ENCODE measurements at places on chromosomes 7 and 10.

DNA sequence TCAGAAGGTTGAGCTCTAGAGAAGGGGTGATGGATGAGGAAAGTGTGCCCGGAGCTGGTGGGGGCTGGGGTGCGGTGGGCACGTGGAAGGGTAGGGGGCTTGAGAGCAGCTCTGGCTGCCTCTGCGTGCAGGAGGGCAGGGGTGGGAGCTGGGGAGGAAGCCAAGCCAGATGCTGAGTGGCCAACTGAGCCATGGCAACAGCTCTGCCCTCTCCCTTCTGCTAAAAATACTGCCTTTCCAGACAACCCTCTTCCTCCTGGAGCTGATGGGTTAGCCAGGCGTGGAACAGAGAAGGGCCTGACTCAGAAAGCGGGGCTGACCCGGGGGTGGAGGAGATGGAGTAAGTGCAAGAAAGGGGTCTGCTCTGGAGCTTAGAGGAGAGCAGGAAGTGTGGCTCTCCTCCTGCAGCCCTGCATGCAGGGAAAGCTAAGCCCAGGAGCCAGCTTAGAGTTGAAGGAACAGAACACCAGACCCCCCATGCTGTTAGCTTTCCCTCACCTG lies 114.6 kb upstream of the AGK start:
- H3K27ac ChIP-seq: no peak overlapping the region
- no peak overlapping the region for H3K4me3 ChIP-seq
- no peak for DNase-seq
- no peaks in the 10 kb centered on the region for H3K27me3 ChIP-seq

DNA sequence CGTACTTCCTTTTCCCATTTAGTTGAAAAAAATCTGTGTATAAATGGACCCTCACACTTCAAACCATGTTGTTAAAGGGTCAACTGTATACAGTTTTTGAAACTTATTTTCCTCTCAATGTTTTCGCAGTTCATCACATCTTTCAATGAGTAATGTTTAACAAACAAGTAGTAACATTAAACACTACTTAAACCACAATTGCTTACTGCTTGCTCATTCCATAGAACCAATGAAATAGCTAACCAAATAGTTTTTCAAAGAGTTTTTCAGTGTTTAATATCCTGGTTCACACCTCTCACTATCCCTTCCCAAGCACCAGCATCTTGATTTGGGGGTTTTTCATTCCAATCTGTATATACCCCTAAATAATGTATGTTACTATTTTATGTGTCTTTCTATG lies 9.1 kb downstream of the SEM1 start:
- H3K27ac ChIP-seq: no peak overlapping the region
- no peak overlapping the region for H3K4me3 ChIP-seq

DNA sequence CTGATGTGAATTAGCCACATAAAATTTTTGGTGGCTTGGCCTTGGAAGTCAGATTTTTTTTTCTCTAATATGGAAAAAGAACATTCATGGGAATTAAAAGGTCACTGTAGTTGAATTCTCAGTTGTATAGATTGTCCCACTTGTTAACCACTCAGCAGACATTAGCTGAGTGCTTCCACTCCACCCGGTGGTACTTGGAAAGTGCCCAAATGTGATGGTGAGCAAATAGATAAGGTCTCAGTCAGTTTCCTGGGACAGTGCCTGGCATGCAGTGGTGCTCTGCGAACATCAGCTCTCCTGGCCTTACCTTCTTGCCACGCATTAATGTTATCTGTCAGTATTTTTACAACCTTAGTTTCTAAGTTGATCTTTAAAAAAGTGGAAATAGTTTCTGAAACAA lies 1.4 kb downstream of the ATP5F1C start:
- peaks cover 18% of the 10 kb centered on the region for H3K4me1 ChIP-seq
- no peaks in the 10 kb centered on the region for H3K27me3 ChIP-seq
- peak overlapping the region; percentile 75 for H3K27ac ChIP-seq
- H3K36me3 ChIP-seq: peaks cover 6% of the 10 kb centered on the region
- no peak for DNase-seq

GRCh38 chr7:147519062-147519461 lies 1071.5 kb upstream of the C7orf33 start:
- H3K27me3 ChIP-seq: no peaks in the 10 kb centered on the region

- no peaks in the 10 kb centered on the region for H3K4me1 ChIP-seq
- H3K36me3 ChIP-seq: no peaks in the 10 kb centered on the region
- no peak overlapping the region for H3K27ac ChIP-seq
- no peak overlapping the region for H3K4me3 ChIP-seq
- peaks cover 4% of the 10 kb centered on the region for H3K27me3 ChIP-seq
Measured at GRCh38 chr7:22732556-22733126, 5.6 kb downstream of the IL6 start.

DNA sequence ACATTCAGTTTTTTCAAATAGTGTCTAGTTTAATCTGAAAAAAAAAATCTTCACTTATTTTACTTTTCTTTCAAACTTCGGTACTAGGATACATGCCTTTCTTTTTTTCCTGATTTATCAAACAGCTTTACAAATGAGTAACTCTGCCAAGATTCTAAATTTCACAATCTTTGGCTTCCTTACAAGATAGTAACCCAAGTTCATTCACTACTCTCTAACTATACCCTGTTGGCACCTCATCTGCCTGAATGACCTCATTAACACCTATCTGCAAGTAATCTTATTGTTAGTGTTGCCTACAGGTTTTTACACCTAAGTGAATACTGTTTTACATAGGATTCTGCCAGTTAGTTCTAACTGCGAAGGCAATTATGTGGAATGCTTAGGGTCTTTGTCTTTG lies 159.8 kb downstream of the FOXP2 start:
- no peak overlapping the region for H3K4me3 ChIP-seq
- H3K27ac ChIP-seq: no peak overlapping the region
- no peaks in the 10 kb centered on the region for H3K36me3 ChIP-seq
- no peak for DNase-seq

DNA sequence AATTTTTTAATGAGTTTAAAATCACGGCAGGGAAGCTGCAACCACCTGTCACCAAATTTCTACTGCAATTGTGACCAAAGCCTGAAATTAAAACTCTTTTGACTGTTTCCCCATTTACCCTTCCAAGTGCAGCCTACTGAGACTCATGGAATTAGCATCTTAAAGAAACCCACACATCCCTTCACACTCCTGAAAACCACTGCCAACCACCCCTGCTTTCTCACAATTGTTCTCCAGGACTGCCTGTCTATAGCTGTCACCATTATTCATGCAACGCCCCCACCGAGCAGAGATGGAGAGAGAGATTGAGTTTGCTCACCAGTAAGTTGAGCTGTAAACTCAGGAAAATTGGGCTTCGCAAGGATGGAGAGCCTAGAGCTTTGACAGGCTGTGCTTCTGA lies 383.8 kb upstream of the SORCS1 start:
- H3K4me1 ChIP-seq: no peaks in the 10 kb centered on the region
- H3K27me3 ChIP-seq: no peaks in the 10 kb centered on the region
- no peak for DNase-seq
- H3K27ac ChIP-seq: no peak overlapping the region
- no peak overlapping the region for H3K4me3 ChIP-seq

DNA sequence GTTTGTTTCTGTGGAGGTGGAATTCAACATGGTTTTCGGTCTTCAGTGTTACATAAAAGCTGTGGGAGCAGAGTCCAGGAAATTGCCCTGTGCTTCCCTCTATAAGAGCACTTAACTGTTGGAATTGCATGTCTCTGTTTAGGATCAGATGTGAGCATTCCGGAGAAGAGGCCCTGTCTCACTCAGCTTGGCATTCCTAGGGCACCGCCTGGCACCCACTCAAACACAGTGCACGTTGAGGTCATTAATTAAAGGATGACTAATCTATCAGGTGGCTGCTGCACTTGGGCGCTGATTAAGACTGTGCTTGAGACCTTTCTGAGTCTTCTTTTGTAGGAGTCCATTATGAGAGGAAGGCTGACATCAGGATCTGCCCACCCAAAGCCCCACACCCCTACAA lies 82.8 kb upstream of the VIPR2 start:
- no peaks in the 10 kb centered on the region for H3K27me3 ChIP-seq
- no peaks in the 10 kb centered on the region for H3K36me3 ChIP-seq
- H3K4me1 ChIP-seq: no peaks in the 10 kb centered on the region

Data from effector memory CD4-positive, alpha-beta T cell (primary cell).